ENCODE measurements at places on chromosomes 4 and X. TPM values are rescaled to one million over a fixed set of nuclear protein-coding genes. Genes with fewer than 3 reads are reported as not detected.
A peak's percentile ranks its signal among the peaks of the same experiment; 100 is the strongest.

- DNase-seq: no peak
Measured at GRCh38 chr4:165384598-165384997, 5.8 kb downstream of the CPE start.

DNA sequence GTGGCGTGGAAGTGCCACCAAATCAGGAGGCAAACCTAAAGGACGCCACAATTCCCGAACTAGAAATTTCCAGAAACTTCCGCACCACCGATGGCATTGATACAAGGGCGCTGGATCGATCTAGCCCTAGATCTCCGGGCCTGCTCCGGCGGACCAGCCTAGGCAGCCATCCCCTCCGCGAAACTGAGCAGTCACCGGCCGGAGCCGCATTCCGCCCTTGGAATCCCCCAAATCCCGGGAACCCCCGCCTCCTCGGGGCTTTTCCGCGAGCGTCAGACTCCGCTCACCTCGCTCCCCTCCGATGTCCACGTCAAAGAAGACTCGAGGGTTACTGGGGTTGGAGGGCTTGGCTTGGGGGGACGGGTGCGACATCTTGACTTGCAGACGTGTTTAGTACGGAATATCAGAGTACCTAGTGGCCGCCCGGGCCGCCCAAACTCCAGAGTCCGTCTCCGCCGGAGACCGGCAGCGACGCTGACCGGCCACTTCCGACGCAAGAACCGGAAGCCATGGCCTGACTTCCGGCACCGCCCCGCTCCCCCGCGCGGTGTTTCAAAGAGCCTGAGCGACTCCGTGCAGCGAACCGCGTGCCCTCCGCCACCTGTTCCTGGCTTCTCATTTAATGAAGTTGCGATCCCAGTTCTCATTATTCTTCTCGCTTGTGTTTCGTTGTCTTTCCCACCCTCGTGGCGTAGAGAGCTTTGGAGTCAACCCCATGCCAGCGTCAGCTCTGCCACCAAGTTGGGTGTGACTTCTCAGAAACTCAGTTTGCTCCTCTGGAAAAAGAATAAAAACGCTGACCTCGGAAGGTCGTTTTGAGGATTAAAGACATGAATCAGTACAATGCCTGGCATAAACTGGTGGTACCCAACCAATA lies at the start of gene PPID:
PPID (minus strand) TSS at position 480 of the 877 bp plus-strand sequence; CDS start at position 372, 108 bp downstream.
- DNase-seq: peak; percentile 64

DNA sequence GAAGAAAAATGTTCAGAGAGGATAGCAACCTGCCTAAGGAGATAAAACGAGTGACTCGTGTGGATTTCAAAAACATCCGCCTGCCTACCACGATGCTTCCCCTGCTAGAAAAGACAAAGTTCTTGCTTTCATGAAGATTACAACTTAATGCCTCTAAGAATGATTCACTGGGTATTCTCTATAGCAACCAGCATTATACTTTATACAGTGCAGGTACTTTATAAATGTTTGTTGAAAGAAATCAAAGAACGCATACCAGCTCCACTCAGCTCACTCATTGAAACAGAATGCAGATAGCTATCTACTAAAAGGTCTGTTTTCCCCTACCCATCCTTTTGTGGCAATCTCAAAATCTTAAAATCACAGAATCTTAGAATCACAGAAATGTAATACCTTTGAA lies 33.7 kb downstream of the GASK1B start:
- no peak for DNase-seq

- peak; percentile 41 for DNase-seq
Measured at GRCh38 chrX:45714866-45715265, 514.2 kb upstream of the DIPK2B start.

DNA sequence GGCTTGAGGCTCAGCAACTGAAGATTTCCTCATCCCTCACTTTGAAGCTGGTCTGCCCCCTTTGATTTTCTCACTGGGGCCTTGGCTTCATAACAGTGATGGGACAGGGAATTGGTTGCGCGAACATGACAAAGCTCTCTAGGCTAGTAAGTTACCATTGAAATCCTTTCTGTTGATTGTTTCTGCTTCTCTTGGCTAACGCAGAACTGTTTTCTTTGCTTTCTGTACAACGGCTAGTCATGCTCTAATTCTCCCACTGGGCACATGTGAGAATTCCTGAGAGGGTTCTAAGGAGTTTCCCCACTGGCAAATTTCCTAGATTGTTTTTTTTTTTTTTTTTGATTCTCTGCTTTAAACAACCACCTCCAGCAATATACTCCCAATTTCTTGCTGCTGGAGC lies 738.6 kb downstream of the PCDH7 start:
- no peak for DNase-seq

DNA sequence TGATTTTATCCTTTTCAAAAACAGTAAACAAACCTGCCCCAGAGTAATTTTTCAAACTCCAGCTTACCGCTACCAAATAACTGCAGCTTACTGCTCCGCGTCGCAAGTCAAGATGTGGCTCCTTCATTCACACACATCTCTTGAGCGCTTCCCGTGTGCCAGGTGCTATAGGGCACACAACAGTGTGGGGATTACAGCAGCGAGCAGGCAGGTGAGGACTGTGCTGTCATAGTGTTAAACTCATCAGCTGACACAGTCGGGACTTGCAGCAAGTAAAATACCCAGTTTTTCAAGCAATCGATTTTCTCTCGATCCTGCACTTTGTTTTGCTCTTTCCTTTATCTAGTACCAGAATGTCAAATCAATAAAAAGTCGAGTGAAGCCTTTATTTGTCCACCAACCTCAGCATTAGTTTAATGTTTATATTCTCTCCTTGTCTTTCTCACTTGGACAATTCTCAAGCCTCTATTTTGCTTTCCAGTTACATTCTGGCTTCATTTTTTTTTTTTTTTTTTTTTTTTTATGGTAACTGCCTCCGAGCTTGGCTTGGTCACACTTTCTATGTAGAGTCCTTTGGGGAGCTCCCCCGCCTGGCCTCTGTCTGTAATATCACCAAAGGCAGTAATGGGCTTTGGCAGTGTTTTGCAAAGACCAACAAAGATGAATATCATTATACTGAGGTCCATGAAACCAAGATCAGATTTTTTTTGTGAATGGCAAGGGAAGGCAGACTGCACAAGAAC lies 8.3 kb upstream of the ASB5 start:
- DNase-seq: peak; percentile 50

GRCh38 chrX:137432609-137433008 lies 133.3 kb upstream of the ZIC3 start:
- peak; percentile 6 for DNase-seq

DNA sequence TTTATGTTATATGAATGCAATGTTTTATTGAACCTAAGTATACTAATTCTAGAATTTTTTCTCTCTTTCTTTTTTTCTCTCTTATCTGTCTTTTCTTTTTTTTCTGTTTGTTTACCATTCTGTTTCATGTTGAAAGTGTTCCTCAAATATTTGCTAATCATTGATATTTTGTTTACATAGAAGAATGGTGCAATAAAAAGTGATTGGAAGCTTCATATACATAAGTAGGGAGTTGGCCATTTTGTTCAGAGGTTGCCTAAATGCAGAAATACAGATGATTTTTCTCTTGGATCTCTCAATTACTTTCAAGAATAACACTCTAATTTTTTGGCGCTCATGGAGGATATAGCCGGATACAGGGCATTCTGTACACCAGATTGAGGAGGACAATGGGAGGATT lies 5.7 kb upstream of the SERTM2 start:
- DNase-seq: no peak

DNA sequence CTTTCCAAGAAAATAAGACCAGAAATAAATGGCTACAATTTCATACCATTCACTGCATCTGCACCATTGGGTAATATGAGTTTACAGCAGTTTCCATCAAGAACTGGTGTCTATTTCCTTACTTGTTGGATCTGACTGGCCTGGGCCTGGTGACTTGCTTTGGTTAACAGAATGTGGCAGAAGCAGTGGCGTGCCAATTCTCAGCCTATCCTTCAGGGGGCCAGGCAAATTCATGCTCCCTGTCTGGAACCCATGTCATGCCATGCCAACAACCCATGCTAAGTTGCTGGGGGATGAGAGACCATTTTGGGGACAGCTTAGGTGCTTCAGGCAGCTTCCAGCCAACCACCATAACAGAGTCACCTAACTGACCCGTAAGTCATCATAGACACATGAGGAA lies 656.7 kb downstream of the SPOCK3 start:
- no peak for DNase-seq

DNA sequence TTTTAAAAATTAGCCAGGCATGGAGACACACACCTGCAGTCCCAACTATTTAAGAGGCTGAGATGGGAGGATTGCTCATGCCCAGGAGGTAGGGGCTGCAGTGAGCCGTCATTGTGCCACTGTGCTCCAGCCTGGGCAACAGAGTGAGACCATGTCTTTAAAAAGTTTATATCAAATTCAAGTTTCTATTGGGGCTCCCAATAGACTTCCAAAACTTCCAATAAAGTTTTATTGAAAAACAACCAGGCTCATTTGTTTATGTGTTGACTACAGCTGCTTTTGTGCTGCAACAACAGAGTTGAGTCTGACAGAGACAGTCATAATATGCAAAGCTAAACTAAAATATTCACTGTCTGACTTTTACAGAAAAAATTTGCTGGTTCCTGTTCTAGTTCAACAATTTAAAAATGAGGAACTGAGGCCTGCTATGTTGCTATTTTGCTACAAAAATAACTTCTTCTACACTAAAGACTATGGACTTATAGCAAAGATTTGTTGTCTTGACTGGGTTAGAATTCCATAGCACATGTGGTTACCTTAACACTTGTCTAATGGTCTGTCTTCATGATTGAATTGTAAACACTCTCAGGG lies 63.3 kb upstream of the RELL1 start:
- DNase-seq: no peak

DNA sequence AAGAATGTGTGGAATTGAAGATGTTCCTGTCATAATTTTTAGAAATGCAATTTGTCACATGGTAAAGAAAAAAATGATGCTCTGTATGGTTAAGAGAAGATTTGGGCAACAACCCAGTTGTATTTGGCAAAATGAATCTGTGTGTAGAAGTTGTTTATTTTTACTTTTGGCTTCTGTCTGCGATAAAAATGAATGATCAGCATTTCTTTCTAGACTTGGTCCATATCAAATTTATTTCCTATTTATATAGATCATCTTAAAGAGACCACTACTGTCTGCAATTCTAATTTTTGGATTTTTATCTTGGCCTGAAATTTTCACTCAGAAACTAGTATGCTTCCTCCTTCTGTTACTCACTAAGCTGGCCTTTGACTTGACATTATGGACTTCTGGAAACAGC lies 396.9 kb downstream of the FAM47A start:
- no peak for DNase-seq

DNA sequence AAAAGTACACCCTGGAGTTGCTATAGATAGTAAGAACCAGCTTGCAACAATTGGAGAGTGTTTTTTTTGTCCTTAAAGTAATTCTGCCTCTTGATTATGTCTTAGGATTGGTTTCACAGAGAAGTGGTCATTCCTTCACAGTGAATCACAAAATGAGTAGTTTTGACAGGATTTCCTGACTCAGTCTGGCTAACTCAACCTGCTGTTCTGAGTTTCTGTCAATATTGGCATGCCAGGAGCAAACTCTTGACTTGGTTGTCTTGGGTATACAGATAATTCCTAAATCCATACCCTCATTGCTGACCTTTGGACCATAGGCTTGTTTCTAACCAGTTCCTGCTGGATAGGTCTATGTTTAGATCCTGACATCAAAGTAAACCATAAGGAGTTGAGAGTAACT lies 9.4 kb downstream of the FHIP1A start:
- peak; percentile 16 for DNase-seq

STS gene
- total RNA-seq: 2.9 TPM

UGT2B11 gene
- not detected for total RNA-seq

SLC34A2 gene
- not detected for total RNA-seq

HPGD gene
- total RNA-seq: not detected

FAM114A1 gene
- 118 TPM for total RNA-seq

NXT2 gene
- total RNA-seq: 22.0 TPM

All from H4 (cell line).